ENCODE measurements at places on chromosomes 13 and 19.

- peak; percentile 80 for DNase-seq
Measured at GRCh38 chr13:76884186-76884906, 1.9 kb downstream of the KCTD12 start.

GRCh38 chr13:77143431-77143830, 116.5 kb upstream of the FBXL3 start:
- DNase-seq, result no peak

DNA sequence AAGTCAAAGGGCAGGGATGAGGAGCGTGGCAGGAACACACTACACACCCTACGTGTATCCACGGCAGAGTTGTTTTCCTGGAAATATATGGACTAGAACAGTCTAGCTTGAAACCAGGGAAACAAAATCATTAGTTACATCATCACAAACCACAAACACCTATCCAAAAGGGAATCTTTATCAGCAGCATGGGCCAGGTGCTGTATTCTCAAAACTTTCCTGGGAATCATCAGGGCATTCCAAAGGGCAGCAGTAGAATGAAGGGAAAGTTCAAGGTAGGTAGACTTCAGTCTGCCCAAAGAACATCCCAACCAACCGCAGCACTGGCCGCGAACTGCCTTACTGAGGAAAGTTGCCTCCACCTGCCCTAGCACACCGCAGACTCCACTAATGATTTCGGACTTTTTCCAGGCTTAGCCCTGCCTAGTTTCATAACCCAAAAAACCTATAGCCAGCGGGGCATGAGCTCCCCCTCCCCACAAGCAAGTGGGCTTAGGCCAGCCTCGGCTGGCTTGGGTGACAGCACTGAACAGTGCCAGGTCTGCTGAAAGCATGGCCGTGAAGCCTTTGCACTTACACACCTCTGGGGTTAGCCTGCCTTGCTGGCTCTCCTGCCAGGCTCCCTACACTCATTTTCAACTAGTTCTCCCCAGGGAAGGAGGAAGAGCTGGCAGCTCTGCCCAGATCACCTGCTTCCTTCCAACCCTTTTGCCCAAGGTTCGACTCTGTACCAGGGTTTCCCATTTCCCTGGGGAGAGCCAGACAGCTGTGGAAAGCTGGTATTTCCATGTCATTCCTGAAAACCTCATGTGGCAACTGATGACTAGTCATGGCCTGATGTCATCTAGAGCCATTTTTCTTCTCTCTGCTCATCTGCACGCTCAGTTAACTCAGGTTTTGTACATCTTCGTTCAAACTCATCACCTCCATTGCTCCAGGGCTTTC, 77.3 kb upstream of the UBAC2 start:
- DNase-seq, result no peak

- DNase-seq, result no peak
Measured at GRCh38 chr13:53014495-53015443, 13.8 kb upstream of the OLFM4 start.

DNA sequence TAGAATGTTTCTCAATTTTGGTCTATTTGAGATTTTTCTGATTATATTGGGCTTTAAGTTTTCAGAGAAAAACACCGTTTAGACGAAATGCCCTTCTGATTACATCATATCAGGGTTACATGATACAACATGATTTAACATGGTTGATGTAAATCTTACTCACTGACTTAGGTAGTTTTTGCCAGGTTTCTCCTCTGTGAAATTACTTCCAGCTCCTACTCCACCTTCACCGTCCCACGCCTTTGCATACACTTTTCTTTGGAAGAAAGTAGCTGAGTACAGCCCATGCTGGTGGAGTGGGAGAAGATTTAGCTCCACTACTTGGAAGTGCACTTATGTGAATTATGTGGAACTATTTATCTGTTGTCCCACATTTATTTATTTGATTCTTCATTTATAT, 433.2 kb upstream of the KLHL1 start:
- DNase-seq, result no peak

DNA sequence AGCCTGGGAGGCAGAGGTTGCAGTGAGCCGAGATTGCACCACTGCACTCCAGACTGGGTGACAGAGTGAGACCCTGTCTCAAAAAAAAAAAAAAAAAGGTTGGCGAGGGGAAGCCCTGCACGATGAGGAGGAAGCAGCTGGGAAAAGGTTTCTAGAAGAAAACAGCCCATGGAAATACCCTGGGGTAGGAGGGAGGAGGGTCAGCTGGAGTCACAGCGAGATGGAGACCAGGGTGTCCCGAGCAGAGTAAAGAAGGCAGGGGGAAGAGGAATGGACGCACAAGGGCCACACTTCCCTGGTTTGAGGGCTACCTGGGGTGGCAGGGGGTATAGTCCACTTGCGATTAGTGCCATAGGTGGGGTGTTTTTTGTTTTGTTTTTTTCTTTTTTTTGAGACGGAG, 6.4 kb downstream of the KANK3 start:
- no peak for DNase-seq

DNA sequence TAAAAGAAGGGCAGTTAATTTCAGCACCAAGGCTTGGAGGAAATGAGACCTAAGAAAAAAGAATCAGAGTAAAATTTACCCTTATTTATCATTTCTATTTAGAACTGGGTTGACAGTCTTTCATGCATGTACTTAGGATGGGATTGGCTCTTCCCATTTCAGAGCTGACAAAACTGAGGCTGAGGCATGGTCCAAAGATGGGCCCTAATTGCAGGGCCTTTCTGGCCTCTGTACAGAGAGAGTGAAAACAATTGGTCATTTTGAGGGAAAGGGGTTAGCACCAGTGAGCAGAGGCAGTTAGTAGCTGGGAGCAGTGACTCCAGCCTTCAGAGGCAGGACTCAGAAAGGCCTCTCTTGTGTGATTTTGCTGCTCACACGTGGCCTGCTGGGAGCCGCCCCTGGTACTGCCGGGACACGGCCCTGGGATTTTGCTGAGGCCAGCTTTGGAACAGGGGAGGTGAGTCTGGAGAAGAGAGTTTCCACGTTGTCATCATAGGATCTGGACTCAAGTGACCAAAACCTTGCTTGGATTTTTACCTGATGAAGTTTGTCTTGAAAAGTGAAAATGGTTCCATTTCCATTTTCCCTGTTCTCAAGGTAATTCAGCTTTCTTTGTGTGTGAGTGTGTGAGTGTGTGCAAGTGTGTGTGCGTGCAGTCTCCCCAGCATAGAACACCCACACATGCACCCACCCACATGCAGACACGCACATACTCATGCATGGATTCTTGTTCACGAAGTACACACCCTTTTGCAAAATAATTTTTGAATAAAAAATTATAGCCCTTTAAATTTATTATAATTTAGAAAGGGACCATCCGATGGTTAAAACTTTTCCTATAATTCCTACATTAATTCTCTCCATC, at the start of gene ZNF536:
TSS of gene ZNF536 (plus strand) at position 425 of the 865 bp plus-strand sequence. CDS start 71,179 bp downstream, outside the sequence.
- DNase-seq, result no peak

GRCh38 chr13:30639671-30640070, 22.0 kb downstream of the USPL1 start:
- DNase-seq, result no peak

- no peak for DNase-seq
Measured at GRCh38 chr13:75749407-75749806, 113.3 kb downstream of the LMO7 start.

- DNase-seq, result no peak
Measured at GRCh38 chr13:27965740-27966640, 3.1 kb downstream of the CDX2 start.

DNA sequence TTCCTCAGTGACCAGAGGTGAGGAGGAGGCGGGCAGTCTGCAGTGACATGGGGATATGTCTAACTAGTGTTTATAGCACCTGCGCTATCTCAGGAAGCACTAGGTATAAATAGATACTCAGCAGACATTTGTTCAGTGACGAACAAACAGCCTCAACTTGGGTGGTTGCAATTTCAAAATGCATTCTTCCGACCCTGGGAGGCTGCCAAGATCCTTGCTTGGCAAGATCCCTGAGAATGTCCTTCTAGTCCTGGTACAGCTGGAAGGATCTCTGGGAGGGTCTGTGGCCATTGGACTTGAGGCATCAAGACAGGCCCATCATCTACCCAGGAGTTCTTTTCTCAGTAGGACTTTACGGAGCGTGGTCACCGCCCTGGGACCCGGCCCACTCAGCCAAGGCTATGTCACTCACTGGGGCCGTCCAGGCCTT, 299.5 kb downstream of the ZNF536 start:
- no peak for DNase-seq

- DNase-seq, result no peak
Measured at GRCh38 chr19:44718441-44719261, 19.7 kb downstream of the CEACAM16 start.
